DMS 273 treated with DMSO at 0.1 percent for 48 hours (cell line): ENCODE measurements at places on chromosomes 5 and 9.

- DNase-seq: no peak
Observed at GRCh38 chr9:126859111-126859510, 1.3 kb upstream of the ZBTB34 start.

GRCh38 chr9:75390951-75391350 lies 302.6 kb downstream of the OSTF1 start:
- DNase-seq: no peak

- peak; percentile 69 for DNase-seq
Observed at GRCh38 chr9:128558431-128559310, 6.3 kb downstream of the SPTAN1 start.

DNA sequence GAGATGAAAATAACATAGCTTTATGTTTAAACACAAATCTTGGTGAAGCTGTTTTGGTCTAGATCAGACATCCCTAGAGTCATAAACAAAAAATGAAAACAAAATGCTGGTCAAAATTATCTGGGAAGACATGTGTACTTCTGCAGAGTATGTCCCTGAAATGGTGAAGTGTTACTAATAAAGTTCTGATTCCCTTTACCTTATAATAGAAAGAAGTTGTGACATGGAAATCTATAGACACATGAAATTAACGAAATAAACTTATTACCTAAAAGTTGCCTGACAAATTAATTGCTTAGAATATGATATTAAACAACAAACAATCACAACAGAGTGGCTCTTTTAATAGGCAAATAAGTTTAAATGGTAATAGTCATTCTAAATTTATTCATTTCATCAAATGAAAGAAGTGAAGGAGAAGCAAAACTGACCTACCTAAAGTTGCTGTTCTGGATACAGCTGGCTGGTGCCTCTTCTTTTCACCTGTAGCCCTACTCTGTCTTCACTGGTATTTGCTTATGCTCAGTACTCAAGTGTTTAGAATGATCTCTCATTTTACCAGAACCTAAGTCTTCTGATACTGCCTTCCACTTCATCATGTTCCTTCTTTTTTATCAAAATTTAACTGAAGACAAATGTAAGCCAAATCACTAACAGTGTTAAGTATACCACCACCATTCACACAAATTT lies 38.8 kb downstream of the FNIP1 start:
- DNase-seq: no peak

DNA sequence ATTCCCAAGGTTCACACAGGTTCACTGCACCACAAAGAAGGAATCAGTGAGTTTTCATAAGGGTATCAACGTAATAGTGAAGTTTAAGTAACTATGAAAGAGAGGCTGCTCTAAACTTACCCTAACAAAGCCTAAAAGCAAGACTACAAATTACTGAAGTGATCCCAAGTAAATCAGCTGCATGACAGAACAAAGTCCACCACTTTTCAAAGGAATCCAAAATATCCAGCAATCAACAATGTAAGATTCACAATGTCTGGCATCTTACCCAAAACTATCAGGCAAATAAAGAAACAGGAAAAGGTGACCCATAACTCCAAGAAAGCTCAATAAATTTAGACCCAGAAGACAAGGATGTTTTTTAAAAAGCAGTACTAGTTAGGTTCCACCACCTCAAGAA lies 70.1 kb downstream of the GNAQ start:
- DNase-seq: no peak

GRCh38 chr5:43649256-43649655 lies 46.3 kb downstream of the NNT start:
- DNase-seq: no peak

DNA sequence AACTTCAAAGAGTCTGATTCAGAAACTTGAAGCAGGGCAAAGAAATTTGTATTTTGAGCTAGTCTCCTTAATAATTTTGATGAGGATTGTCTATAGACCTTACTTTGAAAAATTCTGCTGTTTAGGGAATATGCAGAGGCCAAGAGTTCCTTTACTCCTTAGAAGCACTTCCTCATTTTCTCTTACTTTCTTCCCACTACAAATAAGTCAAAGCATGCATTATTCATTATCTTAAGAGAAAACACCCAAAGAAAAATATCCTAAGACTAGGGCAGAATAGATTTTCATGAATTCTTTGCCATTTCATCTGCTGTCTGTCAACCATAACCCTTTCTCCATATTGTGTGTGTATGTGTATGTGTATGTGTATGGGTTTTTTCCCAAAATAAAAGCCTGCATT lies 307.9 kb downstream of the KCTD16 start:
- DNase-seq: no peak

GRCh38 chr9:21681641-21682040 lies 120.8 kb upstream of the MTAP start:
- peak; percentile 20 for DNase-seq

DNA sequence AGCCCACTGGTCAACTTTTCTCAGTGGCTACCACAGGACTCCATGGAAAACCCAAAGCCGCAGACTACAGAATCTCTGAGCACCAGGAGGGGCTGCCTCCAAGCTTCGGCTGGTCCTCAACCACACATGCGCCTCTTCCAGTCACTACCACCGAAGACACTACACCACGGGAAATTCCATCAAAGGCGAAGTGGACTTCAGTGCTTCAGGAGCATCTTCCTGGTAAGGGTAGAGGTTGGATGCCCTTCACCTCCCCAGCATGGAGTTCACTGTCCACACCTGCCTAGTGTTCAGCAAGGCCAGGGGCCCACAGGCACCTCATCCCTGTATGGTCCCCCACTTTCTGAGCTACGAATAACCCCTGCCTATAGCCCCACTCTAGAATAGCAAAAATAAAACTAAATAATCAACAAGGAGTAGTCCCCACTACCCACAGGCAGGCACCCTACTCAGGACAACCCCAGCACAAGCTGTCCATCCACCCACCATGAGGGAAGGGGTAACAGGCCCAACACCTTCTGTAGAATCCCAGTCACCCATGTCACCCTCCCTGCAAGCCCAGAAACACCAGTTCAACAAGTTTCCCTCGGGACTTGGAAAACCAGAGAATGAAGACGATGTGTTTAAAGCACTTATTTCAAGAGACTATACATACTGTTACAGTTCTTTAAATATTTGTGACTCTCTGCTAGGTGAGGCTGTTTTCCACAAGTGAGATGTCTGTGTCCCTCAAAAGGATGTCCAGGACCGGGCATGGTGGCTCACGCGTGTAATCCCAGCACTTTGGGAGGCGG lies 2.6 kb downstream of the VDAC1 start:
- DNase-seq: no peak

DNA sequence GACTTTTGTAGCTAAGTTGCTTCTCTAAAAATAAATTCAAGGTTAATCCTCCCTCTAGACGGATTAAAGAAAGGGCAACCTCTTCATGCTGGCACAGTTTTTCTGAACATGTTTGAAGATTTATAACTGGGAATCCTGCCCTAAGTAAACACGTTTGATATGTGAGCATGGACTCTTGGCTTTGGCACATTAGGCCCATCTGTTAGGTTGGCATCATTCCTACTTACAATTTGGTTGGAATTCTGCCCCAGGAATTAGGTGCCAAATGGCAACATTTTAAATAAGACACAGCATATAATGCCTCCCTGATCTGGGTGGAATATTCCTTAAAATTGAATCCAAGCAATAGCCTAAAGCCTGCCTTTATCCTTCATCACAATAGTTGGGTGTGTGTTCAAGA lies 372.3 kb upstream of the CDH18 start:
- peak; percentile 92 for DNase-seq

GRCh38 chr5:56862909-56863308 lies 46.5 kb upstream of the SETD9 start:
- no peak for DNase-seq

- no peak for DNase-seq
Observed at GRCh38 chr5:124317451-124317850, 429.0 kb downstream of the ZNF608 start.

DNA sequence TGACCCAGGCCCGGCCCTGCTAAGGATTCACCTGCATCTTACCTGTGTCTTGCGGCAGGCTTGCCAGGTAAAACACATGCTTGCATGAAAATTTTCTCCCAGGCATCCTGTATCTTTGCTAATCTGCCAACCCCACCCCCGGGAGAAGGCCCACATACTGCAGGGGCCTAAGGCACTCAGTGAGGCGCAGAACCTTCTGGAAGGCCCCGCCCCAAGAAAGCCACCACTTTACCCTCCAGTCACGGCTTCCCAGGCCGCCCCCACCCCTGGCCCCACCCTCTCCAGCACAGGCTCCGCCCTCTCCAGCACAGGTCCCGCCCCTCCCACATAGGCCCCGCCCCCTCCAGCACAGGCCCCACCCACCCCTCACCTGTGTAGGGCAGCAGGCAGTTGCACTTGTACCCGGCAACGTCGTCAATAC lies 29.8 kb upstream of the SEC16A start:
- DNase-seq: no peak

GRCh38 chr5:80620211-80620610 lies 34.2 kb upstream of the MSH3 start:
- DNase-seq: no peak

GRCh38 chr5:53642061-53642460 lies 81.6 kb downstream of the NDUFS4 start:
- DNase-seq: no peak

- peak; percentile 4 for DNase-seq
Observed at GRCh38 chr5:126004636-126005035, 418.6 kb upstream of the GRAMD2B start.

- no peak for DNase-seq
Observed at GRCh38 chr5:5770825-5771224, 348.3 kb downstream of the ICE1 start.

DNA sequence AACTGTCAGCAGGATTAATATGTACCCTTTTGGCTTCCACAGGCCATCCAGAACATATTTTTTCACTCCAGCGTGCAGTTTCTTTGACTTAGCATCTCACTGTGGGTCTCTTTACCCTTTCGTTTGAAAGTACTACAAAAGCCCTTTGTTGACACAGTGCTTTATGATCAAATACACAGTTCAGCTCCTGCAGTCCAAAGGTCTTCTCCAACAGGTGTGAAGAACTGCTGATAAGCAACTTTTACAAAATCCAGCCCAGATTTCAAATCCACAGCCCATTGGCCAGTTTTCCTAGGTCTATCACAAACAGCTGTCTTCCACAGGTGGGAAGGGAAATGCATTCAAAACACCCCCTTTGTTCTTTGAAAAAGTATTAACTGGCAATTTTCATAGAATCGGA lies 54.8 kb downstream of the MYO10 start:
- no peak for DNase-seq

GRCh38 chr9:86938780-86939179 lies 8.5 kb downstream of the GAS1 start:
- no peak for DNase-seq

- DNase-seq: no peak
Observed at GRCh38 chr5:113375480-113376060, 59.2 kb downstream of the TSSK1B start.

- DNase-seq: no peak
Observed at GRCh38 chr5:68398146-68398812, 182.7 kb downstream of the PIK3R1 start.

DNA sequence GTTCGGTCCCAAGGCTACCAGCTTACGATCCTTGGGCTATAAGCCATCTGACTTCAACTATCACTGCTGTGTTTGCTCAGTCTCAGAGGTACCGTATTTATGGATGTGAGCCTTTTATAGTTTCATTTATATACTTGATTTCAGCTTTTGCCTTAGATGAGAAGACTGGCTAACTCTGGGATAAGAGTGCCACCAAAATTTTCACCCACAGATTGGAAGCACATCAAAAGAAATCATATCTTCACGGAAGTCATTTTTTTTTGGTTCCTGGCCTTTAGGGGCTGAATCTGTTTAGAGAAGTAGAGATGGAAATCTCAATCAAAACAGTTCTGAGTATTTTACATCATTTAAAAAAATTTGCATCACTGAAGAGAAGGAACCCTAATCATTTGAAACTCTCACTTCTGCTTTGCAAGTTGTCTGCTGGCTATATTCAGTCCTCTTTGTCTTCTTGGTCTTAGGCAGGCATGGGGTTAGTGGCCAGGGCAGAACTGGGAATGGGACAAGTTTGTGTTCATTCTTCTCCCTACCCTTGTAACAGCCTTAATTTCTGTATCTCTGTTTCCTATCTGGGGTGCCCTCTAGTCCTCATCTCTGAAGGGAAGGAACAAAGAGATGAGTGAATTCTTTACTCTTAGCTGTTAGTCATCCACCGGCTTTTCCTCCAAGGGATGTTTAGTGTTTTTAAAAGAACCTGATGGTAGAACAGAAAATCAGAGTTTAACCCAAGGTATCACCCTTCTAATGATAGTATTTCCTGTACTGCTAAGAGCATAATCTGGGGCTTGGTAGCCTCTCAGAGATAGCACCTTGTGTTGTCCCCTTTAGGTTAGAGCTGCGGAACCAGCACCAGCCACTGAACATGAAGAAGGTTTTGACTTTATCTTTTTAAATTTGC lies 14.1 kb upstream of the TNFAIP8 start:
- no peak for DNase-seq

GRCh38 chr9:88420227-88420626 lies 32.0 kb downstream of the SPIN1 start:
- no peak for DNase-seq

- DNase-seq: no peak
Observed at GRCh38 chr5:93381057-93381456, 200.0 kb downstream of the NR2F1-AS1 start.

DNA sequence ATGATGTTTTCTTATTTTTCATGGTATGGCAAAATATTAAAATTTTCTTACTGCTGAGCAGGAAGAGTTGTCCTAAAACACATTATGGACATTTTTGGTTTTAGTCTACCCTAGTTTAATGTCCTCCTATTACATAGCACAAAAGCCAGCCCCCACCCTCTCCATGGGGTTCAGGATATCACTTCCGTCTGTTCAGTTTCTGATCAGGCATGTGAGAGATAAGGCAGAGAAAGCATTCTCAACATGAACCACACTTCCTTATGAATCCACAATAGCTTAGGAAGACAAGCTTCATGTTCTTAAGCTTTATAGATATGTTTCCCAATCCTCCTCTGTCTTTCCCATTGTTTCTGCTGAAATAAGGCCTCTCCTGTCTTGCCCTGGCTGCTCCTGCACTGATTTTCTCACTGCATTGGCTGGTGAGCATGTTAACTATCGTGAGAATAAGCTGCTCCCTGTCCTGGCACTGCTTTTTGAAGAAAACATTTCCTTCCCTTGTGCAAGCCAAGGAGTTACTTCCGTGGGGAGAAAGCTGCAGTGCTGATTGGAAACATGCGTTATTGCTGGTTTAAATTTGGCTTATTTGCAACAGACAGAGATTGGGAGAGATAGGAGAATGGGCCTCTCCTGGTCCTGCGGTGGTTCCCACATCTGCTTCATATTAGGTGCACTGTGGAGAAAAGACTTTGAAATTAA lies 260.3 kb upstream of the RPS23 start:
- no peak for DNase-seq

GRCh38 chr5:15529821-15530220 lies 29.8 kb downstream of the FBXL7 start:
- no peak for DNase-seq

DNA sequence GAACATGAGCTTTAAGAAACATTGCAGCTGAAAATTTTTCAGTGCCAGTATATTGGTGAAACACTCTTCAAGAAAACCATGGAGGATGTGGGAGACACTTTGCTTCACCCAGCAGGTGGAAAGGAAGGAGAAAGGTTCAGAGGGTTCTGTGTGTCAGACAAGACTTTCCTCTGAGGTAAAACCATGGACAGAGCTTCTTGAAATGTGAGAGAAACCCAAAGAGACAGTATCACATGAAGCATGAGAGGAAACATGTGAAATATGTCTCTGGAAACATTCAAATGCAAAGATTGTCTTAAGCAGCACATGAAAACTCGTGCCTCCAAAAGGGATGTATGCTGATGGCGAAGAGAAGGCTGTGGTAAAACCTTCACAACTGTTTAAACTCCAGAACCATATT lies 368.9 kb upstream of the ST8SIA4 start:
- DNase-seq: no peak
